Fibroblast of the conjunctiva (primary cell): ENCODE measurements at places on chromosomes 11 and 22.

GRCh38 chr11:65898656-65899355 is 1.4 kb downstream of the FOSL1 start:
- no peak for DNase-seq

- DNase-seq: no peak
Observed at GRCh38 chr11:69707176-69707575, 3.4 kb upstream of the FGF19 start.

GRCh38 chr11:77026221-77026620 is 8.0 kb upstream of the B3GNT6 start:
- DNase-seq: no peak

DNA sequence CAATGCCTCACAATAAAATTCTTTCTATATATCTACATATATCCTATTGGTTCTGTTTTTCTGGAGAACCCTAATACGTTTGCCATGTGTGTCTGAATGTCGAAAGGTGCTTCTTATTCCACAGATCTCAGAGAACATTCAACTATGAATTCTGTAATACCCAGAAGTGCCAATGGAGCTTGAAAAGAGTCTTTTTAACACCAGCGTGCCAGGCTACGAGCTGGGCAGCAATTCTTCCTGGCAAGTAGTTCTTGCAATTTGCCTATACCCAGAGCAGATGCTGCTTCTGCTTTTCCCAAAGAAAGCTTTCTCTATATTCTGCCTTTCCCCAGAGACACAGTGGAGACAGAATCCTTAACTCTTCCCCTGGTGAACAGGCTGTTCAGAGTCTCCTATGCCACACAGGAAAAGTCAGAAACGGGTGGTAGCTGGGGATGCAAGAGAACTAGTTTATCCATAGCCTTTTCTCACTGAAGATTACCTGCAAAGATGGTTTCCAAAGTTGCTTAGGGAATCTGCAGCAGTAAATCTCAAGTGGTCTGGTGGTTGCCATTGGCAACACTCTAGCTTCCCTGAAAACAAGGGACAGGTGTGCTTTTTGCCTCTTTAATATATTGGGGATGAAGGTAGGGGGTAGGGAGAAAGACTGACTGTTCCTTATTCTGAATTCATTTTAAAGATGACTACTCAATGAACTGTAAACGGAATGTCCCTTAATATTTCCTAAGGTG is 16.8 kb upstream of the PAFAH1B2 start:
- DNase-seq: no peak

DNA sequence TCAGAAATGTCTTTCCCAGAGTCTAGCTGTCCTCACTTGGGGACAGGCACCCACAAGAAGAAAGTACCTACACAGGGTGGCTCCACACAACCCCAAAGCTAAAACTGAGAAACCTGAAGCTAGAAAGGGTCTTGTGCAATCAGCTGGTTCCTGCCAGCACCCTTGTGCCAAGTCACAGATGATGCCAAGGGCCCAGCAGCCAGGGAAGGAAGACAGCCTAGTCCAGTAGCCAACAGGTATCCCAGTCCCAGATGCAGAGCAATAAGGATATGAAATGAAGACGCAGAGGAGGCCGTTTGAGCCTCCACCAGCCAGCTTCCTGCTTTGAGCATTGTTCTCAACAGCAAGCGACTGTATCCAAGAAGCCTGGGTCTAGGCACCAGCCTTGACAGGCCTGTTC is 6.1 kb downstream of the PLEKHA7 start:
- no peak for DNase-seq

DNA sequence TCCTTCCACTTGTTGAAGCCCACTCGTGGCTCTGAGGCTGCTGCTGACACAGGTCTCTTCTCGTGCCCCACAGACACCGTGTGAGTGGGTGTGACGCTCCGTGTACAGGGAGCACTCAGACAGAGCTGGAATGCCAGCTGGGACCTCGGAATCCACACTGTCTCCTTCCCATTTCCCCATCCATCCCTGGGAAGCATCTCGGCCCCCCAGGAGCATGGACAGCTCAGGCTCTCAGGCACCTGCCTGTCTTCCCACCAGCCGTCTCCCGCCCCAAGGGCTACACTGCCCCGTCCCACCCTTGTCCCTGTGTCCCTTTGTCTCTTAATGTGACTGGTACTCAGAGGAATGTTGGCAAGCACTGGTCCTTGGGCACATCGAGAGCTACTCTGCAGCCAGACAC is 63.8 kb downstream of the ARHGAP8 start:
- DNase-seq: no peak

- DNase-seq: no peak
Observed at GRCh38 chr11:112884012-112884767, 77.0 kb upstream of the NCAM1 start.

DNA sequence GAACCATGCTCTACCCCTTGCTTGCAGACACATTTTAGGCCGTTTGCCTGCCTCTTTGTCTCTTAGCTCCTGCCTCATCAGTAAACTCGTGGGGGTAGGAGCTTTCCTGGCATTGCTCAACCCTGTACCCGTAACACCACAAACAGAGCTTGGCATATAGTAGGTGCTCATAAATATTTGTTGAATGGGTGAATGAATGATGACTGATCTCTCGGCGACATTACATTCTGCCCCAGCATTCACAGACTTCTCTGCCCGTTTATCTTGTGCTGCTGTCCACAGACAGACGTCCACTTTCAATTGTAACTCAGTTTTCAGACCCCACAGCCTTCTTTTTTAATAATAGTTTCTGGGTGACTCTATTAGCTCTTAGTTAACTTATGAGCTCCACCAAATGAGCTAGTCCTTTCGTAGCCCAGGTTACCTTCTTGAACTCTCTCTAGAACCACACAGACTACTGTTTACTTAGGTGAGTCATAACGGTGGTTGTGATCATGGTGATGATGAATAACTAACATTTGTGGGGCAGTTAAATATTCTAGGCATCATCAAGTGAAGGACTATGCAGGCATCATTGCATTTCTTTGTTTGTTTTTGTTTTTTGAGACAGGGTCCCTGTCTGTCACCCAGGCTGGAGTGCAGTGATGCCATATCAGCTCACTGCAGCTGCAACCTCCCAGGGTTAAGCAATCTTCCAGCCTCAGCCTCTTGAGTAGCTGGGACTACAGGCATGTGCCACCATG is 188.4 kb downstream of the ADAMTS15 start:
- DNase-seq: no peak

DNA sequence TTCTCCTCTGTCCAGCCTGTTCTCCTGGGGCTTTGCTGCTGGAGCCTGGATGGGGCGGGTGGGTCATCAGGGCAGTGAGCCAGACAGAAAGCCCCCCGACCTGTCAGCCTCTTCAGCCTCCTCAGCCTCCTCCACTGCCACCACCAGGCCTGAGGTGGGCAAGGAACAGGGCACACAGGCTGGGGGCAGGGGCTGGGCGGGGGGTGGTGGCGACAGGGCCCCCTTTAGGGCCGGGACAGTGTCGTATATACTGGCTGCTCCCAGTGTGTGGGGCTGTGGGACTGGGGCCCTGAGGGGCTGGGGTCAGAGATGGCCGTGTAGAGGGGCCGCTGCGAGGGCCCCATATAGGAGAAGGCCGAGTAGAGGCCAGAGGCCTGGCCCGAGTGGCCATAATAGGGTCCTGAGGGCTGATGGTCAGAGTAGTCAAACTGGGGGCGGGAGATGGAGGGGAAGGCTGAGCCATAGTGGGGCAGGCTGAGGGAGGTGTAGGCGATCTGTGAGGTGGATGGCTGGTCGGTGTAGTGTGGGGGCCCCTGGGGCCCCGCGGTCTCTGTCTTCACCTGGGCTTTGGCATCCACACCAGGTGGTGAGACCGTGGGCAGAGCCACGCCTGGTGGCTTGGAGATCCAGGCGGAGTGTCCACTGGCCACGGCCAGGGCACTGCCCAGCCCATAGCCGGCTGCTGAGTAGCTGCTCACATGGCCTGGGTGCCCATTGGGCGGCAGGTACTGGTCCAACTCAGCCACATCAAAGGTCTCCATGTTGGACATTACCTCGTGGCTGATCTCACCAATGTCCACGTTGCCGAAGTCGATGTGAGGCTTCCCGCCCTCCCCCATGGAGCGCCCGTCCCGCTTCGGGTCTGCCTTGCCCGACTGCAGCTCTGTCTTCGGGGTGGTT is 10.8 kb downstream of the SOX10 start:
- DNase-seq: no peak
